Nephron progenitor cell (in vitro differentiated cells): ENCODE measurements at places on chromosomes 1 and 21.

DNA sequence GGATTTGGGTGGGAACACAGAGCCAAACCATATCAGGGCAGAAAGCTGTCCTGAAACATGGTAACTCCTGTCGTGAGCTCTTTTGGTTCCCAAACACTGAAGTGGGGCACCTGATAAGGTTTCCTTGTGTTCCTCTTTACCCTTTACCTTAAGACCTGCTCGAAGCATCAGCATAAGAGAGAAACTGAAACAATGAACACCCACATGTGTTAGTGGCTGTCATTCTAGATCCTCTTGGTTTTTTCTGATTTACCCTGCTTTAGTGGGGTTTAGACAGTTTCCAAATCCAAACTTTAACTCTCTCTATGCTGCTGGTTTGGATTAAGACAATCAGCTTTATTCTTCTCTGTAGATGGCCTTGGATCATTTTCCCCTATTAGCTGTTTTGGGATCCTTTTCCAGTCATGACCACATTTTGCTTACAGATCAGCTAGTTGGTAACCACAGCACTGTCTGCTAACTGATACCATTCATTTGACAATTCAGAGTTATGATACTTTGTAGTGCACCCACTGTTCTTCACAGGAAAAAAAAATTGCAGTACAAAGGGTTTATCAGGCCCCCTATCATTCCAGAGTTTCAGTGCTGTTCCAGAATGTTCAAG, 975 bp upstream of the MNDA start:
- no peak overlapping the region for H3K4me3 ChIP-seq
- peaks cover 3% of the 10 kb centered on the region for H3K27me3 ChIP-seq
- H3K36me3 ChIP-seq = no peaks in the 10 kb centered on the region

DNA sequence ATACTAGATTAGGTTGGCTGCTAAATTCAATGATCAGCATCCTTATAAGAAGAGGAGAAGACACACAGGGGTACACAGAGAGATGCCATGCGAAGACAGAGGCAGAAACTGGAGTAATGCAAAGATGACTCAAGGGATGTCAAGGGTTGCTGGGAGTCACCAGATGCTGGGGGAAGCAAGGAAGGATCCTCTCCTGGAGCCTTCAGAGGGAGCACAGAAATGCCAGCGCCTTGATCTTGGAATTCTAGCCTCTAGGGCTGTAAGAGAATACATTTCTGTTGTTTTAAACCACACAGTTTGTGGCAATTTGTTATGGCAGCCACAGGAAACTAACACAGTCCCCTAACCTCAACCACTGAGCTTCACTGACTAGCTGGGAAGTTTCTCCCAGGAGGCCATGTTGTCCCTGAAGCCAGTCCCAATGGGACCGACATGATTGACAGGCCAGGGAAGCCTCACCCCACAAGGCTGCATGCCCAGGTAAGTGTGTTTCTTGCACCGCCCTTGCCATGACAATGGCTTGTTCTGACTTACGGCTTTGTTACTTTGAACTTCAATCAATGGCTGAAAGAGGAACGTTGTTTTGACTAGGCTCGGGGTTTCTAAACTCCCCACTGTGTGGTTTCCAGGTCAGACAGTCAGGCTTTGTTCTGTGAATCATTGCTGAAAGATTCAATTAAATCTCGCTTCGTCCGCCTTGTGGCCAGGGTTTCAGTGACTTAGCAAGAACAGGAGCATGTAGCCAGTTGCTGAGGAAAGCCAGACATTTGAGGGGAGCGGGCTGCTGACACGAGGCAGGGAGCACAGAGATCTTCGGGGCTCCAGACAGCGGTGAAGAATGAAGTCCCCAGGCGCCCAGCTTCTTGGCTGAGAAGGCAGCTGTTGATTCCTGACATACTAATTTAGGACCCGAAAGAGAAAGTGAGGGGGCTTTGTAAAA, 62.3 kb downstream of the RUNX1 start:
- H3K4me1 ChIP-seq = peaks cover 36% of the 10 kb centered on the region
- H3K27me3 ChIP-seq = peaks cover 21% of the 10 kb centered on the region
- H3K27ac ChIP-seq = peak overlapping the region; percentile 13
- no peaks in the 10 kb centered on the region for H3K36me3 ChIP-seq
- no peak for DNase-seq

DNA sequence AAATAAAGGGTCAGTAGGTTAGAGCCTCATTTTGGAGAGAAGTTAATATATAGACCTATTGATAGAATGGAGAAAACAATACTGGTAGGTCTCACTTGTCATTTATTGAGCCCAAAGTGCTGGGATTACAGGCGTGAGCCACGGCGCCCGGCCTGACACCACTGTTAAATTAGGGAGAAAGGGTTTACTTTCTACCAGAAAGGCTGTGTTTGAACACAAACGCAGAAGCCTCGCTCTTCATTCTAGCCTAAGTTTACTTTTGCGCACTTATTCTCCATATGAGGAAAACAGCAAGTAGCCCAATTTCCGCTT, 710 bp upstream of the PRPF3 start:
- H3K27ac ChIP-seq = no peak overlapping the region
- peaks cover 11% of the 10 kb centered on the region for H3K36me3 ChIP-seq
- H3K27me3 ChIP-seq = peaks cover 11% of the 10 kb centered on the region
- DNase-seq = no peak
- H3K4me1 ChIP-seq = peaks cover 15% of the 10 kb centered on the region
- H3K4me3 ChIP-seq = peak overlapping the region; percentile 98

DNA sequence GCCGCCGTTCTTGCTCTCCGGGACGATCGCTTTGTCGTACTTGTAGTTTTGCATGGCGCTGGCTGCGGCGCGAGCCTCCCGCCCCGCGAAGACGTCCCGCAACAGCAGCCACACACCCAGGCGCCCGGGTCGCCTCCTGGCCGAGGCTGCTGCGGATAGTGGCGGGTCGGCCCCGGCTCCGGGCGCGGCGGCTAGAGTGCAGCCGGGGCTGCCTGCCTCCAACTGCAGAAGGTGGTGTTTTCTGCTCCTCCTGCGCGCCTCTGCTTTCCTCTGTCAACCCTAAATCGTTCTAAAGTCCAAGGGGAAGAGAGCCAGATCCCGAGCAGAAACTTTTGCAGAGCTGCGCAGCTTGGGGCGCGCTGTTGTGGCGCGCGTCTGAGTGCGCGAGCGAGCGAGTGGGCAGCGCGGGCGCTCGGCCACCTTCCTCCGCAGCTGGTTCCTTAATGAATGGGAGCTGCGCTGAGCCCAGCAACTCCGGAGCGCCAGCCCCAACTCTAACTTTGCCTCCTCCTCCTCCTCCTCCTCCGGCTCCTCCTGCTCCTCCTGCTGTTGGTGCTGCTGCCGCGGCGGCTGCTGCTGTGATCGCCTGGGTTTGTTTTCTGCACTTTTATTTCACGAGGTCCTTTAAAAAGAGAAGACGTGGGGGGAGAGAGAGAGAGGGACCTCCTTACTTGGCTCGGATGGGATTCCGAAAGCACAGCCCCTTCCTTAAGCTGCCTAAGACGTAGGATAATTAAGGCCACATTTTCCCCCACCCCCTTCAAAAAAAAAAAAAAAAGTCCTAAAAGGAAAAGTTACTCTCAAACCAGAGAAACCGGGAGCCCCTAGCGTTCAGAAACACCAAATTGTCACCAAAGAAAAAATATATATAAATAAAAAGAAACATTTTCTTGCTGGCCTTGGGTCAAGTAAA, at the start of gene PLPP3:
Gene PLPP3 (minus strand): TSS at position 601 of the 913 bp plus-strand sequence. CDS start 547 bp downstream, at position 54.
- DNase-seq = peak; percentile 75
- peaks cover 45% of the 10 kb centered on the region for H3K4me1 ChIP-seq
- H3K27me3 ChIP-seq = no peaks in the 10 kb centered on the region
- no peaks in the 10 kb centered on the region for H3K36me3 ChIP-seq
- H3K27ac ChIP-seq = peak within 1 kb of the TSS; percentile 97
- H3K4me3 ChIP-seq = peak within 1 kb of the TSS; percentile 91

DNA sequence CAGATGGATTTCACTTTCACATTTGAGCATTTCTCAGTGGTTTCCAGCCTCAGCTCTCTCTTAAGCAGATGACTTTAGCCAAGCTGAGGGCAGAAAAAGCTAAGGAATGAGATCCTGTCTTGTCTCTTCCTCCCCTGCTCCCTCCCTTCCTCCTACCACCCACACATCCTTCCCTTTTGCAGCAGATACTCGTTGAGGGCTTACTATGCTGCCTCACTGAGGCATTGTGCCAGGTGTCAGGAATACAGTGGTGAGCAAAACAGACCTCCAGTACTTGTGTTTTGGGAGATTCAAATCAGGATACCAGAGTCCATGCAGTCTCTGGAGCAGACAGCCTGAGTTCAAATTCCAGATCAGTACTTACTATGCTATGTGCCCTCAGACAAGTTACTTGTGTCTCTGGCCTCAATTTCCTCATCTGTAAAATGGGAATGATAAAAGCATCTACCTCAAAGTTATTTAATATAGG, 43.2 kb downstream of the KIF26B start:
- DNase-seq = no peak
- H3K27ac ChIP-seq = peak overlapping the region; percentile 28
- no peak overlapping the region for H3K4me3 ChIP-seq
- peaks cover 58% of the 10 kb centered on the region for H3K36me3 ChIP-seq
- peaks cover 70% of the 10 kb centered on the region for H3K4me1 ChIP-seq

- H3K4me3 ChIP-seq = no peak overlapping the region
- peaks cover 6% of the 10 kb centered on the region for H3K27me3 ChIP-seq
- no peak for DNase-seq
- no peaks in the 10 kb centered on the region for H3K36me3 ChIP-seq
These were observed 252.3 kb downstream of the BRINP2 start for GRCh38 chr1:177423090-177423489.

DNA sequence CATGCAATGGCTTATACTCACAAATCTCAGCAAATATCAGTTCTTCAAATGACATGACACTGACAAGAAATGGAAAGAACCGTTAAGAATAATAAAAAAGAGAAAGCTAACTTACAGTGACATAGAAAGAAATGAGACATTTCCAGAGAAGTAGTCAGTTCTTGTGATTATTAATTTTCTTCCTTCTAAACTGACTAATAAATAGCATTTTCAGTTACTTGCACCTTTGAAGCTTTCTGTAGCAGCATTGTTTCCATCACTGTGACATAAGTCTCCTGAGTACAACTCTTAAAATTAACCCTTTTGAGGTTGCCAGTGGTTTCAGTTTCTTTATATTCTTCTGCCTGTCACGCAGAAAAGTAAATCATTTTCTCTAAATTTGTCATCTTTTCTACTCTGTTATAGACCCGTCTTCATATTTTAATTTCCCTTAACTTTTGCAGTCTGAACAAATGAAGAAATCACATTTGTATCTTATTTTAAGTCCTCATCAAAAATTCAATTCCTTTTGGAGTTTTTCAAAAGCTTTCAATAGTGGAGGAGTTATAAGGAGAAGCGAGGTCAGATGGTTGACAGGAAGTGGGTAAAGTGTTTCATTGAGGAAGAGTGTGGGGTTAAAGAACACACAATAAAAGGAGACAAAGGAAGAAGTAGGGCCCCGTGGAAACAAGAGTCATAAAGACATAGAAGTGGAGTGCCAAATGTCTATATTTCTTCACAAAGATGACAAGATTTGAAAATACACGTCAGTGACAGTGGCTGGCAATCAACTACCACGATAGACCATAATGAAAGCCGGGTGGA, 57.9 kb upstream of the S1PR1 start:
- H3K4me3 ChIP-seq = no peak overlapping the region
- no peak for DNase-seq
- no peaks in the 10 kb centered on the region for H3K27me3 ChIP-seq
- H3K27ac ChIP-seq = no peak overlapping the region
- H3K4me1 ChIP-seq = peaks cover 5% of the 10 kb centered on the region

GRCh38 chr1:201007481-201007880, 16.0 kb downstream of the KIF21B start:
- no peak for DNase-seq
- no peak overlapping the region for H3K4me3 ChIP-seq
- peaks cover 6% of the 10 kb centered on the region for H3K27me3 ChIP-seq
- H3K4me1 ChIP-seq = peaks cover 23% of the 10 kb centered on the region
- H3K27ac ChIP-seq = no peak overlapping the region
- H3K36me3 ChIP-seq = peaks cover 6% of the 10 kb centered on the region

DNA sequence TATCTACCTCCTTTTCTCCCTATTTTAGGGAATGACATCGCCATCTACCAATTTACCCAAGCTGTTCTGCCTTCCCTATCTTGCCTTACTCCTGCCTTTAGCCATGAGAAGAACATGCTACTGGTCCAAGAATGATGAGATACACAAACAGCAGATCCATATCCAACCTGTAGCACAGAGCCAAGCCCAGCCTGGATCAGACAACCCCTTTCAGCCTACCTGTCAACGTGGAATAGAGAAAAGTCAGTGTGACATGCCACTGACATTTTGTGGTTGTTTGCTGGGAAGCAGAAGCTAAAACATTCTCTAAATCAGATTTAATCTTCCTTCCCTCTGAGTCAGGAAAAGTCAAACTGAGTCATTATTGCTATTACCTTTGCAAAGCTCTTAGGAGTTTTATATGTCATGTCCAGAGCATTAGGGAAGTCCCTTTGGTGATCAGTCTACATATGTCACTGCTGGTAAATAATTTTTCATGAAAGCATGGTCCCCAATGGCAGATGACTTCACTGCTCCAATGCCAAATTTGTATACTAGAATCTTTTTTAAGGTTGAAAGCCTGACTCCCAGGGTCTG, 143.1 kb downstream of the TPR start:
- no peaks in the 10 kb centered on the region for H3K27me3 ChIP-seq
- H3K27ac ChIP-seq = no peak overlapping the region
- no peak for DNase-seq

DNA sequence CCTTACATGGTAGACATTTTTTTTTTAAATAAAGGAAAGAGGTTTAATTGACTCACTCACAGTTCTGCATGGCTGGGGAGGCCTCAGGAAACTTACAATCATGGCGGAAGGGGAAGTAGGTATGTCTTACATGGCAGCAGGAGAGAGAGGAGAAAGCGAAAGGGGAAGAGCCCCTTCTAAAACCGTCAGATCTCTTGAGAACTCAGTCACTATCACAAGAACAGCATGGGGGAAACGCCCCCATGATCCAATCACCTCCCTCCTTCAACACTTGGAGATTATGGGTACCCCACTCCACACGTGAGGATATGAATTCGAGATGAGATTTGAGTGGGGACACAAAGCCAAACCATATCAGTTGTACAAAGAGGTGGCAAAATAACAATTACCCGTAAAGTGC, 301.7 kb downstream of the GRIK1 start:
- peaks cover 15% of the 10 kb centered on the region for H3K4me1 ChIP-seq
- H3K4me3 ChIP-seq = no peak overlapping the region
- no peaks in the 10 kb centered on the region for H3K27me3 ChIP-seq

GRCh38 chr1:53071167-53071865, 9.3 kb downstream of the PODN start:
- H3K4me3 ChIP-seq = no peak overlapping the region
- H3K36me3 ChIP-seq = no peaks in the 10 kb centered on the region
- peaks cover 10% of the 10 kb centered on the region for H3K27me3 ChIP-seq
- peak; percentile 0 for DNase-seq
- no peak overlapping the region for H3K27ac ChIP-seq
